ENCODE measurements at places on chromosomes 5 and 9. TPM values are rescaled to one million over a fixed set of nuclear protein-coding genes. Genes with fewer than 3 reads are reported as not detected.

CDK5RAP2 gene
- 60.6 TPM for total RNA-seq

RPS23 gene
- total RNA-seq = 4,143 TPM

CERCAM gene
- total RNA-seq = 47.5 TPM

ADGRV1 gene
- total RNA-seq = 85.2 TPM

AMBP gene
- total RNA-seq = not detected

All from breast epithelium (tissue), 4 donors.